ENCODE measurements at places on chromosomes 1 and 21. TPM values are rescaled to one million over a fixed set of nuclear protein-coding genes. Genes with fewer than 3 reads are reported as not detected.

PNRC2 gene
- total RNA-seq: 157 TPM

LIPI gene
- total RNA-seq: not detected

NES gene
- total RNA-seq: not detected

DNA sequence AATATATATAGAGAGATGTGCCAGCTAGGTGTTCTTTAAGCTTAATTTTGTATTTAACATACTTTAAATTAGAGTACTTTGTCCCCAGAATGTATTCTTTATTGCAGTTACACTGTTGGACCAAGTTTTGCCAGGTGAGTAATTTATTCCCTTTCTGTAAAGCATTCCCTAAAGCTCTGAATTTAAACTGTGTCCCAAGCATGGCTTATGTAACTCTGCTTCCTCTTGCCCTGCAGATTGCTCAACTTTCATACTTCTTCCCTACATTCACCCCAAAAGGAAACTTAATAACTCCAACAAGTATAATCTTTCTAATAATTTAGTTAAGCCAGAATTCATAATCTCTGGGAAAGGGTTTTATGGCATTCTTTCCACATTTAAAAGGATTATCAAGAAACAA, 5.6 kb downstream of the LYPLAL1 start:
- H3K4me3 ChIP-seq: no peak overlapping the region
- H3K27me3 ChIP-seq: no peaks in the 10 kb centered on the region
- no peaks in the 10 kb centered on the region for H3K36me3 ChIP-seq
- H3K4me1 ChIP-seq: peaks cover 18% of the 10 kb centered on the region
- DNase-seq: no peak

GRCh38 chr1:26317146-26317545, 612 bp upstream of the CD52 start:
- H3K36me3 ChIP-seq: peaks cover 20% of the 10 kb centered on the region
- H3K27ac ChIP-seq: peak overlapping the region; percentile 52
- peaks cover 64% of the 10 kb centered on the region for H3K4me1 ChIP-seq
- H3K27me3 ChIP-seq: no peaks in the 10 kb centered on the region
- H3K4me3 ChIP-seq: peak overlapping the region; percentile 93
- no peak for DNase-seq

GRCh38 chr1:197178998-197179397, 32.5 kb upstream of the ASPM start:
- H3K27ac ChIP-seq: no peak overlapping the region

DNA sequence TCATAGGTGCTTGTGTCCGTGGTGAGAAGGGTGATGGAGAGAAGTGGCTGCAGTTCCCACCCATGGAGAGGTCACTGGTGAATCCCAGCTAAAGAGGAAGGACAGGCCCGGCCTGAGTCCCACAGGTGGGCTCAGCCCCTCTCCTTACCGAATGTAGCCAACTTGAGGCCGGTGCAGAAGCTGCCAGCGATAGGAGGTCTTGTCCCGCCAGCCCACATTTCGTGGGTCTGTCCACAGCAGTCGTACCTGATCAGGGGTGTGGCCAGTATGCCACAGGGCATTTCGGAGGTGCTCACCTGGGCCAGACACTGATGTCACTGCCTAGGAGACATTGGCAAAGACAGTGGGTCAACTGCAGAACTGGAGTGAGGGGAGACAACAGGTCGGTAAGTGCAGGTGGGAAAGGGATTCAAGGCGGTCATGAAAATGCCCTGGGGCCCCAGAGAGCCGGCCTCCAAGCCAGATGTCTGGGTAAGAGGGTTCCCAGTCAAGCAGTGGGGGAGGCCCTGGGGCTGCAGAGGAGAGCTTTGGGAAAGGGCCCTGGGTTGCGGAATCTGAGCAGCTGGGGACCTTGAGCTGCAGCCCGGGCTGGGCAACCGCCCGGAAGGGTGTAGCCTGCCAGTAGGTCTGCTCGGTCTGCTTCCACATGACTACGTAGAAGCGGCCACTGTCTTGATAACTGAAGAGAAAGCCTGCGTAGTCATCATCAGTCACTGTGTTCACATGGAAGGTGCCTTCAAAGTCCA, 10.6 kb downstream of the THBS3 start:
- no peak for DNase-seq
- H3K4me3 ChIP-seq: no peak overlapping the region
- peaks cover 22% of the 10 kb centered on the region for H3K4me1 ChIP-seq

All from CD8-positive, alpha-beta memory T cell (primary cell).